ENCODE measurements at places on chromosomes 13 and 19. TPM values are rescaled to one million over a fixed set of nuclear protein-coding genes. Genes with fewer than 3 reads are reported as not detected.
A peak's percentile ranks its signal among the peaks of the same experiment; 100 is the strongest.

GRCh38 chr13:95704510-95704909 lies 27.6 kb downstream of the DNAJC3 start:
- no peaks in the 10 kb centered on the region for H3K36me3 ChIP-seq
- no peak overlapping the region for H3K4me3 ChIP-seq
- no peaks in the 10 kb centered on the region for H3K27me3 ChIP-seq
- no peak overlapping the region for H3K27ac ChIP-seq

DNA sequence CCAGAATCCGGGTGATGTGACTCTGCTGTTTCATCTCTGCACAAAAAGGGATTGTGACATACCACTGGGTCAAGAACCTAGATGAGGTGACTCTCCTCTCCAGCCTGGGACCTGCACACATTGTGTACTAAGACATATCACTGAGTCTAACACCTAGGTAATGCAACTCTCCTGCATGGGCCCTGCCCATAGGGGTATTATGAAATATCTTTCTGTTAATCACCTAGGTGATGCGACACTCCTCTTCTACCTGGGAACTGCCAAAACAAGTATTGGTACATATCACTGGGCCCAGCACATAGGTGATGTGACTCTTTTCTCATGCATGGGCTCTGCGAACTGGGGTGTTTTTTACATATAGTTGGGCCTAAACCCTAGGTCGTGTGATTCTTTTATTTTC lies 35.5 kb upstream of the ZNF254 start:
- no peak for DNase-seq
- H3K4me3 ChIP-seq, result no peak overlapping the region
- H3K4me1 ChIP-seq, result no peaks in the 10 kb centered on the region
- H3K36me3 ChIP-seq, result no peaks in the 10 kb centered on the region
- no peak overlapping the region for H3K27ac ChIP-seq

GRCh38 chr13:29210676-29211075 lies 384.8 kb downstream of the SLC7A1 start:
- no peak overlapping the region for H3K4me3 ChIP-seq
- H3K27me3 ChIP-seq, result no peaks in the 10 kb centered on the region
- H3K36me3 ChIP-seq, result no peaks in the 10 kb centered on the region
- no peak overlapping the region for H3K27ac ChIP-seq

DNA sequence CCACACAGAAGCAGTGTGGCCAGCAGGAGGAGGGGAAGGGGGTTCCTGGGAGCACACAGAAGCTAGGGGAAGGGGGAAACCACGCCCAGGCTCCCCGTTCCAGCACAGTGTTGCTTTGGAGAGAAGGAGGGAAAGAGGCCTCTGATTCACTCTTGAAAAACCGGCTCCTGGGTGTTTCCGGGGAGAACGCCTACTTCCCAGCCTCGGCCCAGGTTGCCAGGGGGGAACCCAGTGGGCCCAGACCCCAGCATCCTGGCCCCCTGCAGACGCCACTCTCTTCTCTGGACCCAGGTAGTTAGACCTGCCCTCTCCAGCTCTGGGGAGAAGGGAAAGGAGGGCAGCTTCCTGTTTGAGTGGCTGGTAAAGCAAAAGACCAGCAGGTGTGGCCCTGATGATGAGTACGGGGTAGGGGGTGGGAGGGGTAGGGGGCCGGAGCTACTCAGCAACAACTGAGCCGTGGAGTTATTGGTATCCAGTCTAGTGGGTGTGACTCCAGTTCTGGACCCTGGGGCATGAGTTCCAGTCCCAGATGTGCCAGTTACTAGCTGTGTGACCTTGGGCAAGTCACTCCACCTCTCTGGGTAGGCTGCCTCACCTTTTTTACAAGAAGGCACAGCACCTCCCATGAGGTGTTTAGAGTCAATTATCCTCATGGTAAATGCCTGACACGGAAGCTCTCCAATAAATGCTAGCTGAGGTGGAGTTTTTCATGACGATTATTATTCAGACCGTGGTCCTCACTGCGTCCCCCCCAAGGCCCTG lies 836 bp downstream of the GIPC1 start:
- H3K27ac ChIP-seq, result peak overlapping the region; percentile 91
- H3K27me3 ChIP-seq, result no peaks in the 10 kb centered on the region
- peak overlapping the region; percentile 92 for H3K4me3 ChIP-seq
- DNase-seq, result no peak
- H3K36me3 ChIP-seq, result no peaks in the 10 kb centered on the region

DNA sequence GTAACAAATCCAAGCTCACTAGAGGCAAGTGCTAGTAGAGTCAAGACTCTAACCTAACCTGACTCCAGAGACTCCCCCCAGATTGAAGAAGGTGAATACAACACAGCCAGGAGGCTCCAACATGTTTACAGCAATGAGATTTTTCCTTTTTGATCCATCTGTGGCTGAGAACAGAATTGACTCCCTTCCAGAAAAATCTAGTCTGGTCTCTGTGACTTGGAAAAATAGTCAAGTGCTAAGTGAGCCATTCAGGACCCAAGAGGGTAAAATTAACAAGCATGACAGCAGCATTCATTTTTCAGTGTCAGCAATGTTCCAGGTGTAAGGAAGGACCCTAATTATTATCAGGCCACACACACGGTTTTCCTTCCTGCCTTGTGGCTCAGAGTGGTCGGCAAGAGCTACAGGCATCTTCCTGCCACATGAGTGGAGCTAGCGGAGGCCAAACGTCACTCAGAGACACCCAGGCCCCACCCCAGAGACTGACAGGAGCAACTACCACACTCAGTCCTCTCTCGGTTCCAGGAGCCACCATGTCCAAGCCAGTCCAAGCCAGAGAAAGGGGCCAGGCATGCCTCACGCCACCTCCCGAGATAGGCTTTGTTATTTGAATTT lies 395.1 kb downstream of the FOXO1 start:
- DNase-seq, result peak; percentile 48
- H3K27me3 ChIP-seq, result no peaks in the 10 kb centered on the region
- peak overlapping the region; percentile 93 for H3K27ac ChIP-seq
- H3K4me3 ChIP-seq, result no peak overlapping the region

GRCh38 chr13:98510156-98510509 lies 66.8 kb downstream of the STK24 start:
- DNase-seq, result no peak
- no peaks in the 10 kb centered on the region for H3K36me3 ChIP-seq
- H3K4me3 ChIP-seq, result no peak overlapping the region
- no peaks in the 10 kb centered on the region for H3K27me3 ChIP-seq
- H3K27ac ChIP-seq, result peak overlapping the region; percentile 73

DNA sequence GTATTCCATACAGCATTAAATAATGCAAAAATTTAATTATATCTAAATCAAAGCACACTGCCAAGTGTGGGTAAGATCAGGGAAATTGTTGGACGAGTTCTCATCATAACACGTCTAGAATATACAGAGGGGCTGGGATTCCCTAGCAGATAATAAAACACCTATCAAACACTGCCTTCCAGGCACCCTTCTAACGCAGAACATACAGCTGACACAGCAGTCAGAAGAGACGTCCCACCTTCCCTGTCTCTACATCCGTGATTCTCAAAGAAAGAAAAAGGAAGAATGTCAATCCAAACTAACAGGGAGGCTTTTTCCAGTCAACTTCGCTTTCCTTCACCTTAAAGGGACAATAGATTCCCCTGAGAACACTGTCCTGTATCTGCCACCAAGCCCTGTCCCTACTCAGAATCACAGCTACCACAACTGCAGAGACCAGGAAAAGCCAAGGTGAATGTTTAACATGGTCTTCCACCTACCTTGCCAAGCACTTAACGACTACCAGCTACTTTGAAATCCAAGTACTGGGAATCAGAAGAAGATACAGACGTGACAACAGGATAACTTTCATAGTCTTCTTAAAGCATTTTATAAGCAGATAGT lies 38.5 kb downstream of the TBC1D4 start:
- no peaks in the 10 kb centered on the region for H3K27me3 ChIP-seq
- H3K27ac ChIP-seq, result no peak overlapping the region
- H3K4me1 ChIP-seq, result peaks cover 3% of the 10 kb centered on the region
- H3K4me3 ChIP-seq, result no peak overlapping the region
- H3K36me3 ChIP-seq, result no peaks in the 10 kb centered on the region
- no peak for DNase-seq

- H3K27me3 ChIP-seq, result no peaks in the 10 kb centered on the region
- peak overlapping the region; percentile 97 for H3K27ac ChIP-seq
- H3K4me3 ChIP-seq, result peak overlapping the region; percentile 51
- H3K4me1 ChIP-seq, result peaks cover 9% of the 10 kb centered on the region
Observed at GRCh38 chr19:41427647-41428480, 690 bp upstream of the B3GNT8 start.

- H3K27me3 ChIP-seq, result no peaks in the 10 kb centered on the region
- H3K4me3 ChIP-seq, result no peak overlapping the region
- no peaks in the 10 kb centered on the region for H3K4me1 ChIP-seq
- no peak overlapping the region for H3K27ac ChIP-seq
- H3K36me3 ChIP-seq, result no peaks in the 10 kb centered on the region
Observed at GRCh38 chr13:29509999-29510589, 85.4 kb downstream of the SLC7A1 start.

GRCh38 chr19:17544418-17544817 lies 11.0 kb upstream of the COLGALT1 start:
- no peak for DNase-seq
- no peaks in the 10 kb centered on the region for H3K4me1 ChIP-seq
- no peak overlapping the region for H3K27ac ChIP-seq
- no peak overlapping the region for H3K4me3 ChIP-seq
- no peaks in the 10 kb centered on the region for H3K36me3 ChIP-seq

DNA sequence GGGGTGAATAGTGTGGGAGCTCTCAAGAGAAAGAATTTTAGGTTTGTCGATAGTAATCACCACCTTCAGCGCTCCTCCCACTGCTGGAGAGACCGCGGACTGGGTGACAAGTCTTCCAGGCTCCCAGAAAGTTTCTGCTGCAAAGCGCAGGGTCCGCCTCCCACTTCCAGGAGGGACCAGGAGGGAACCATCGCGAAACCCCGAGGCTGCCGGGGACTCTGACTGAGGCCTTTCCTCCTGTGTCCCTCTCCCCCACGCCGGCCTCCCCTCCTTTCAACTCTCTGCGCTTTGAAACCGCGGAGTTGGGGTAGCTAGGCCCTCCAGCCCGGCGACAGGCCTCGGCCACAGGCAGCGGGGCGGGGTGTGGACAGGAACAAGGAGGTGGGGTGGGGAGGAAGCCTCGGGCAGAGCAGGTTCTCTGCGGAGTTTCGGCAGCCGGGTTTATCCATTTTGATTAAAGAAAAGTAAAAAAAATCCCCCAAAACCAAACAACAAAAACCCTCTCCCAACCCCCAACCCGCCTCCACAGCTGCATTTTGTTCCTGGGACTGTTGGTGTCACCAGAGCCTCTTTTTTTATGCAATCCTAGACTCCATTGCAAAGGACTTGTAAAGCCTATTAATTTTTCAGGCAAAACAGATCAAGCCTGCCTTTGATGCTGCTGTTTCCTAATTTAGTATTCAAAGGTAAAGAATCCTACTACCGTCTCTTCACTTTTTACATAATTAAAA lies 157.2 kb downstream of the TM9SF2 start:
- peak overlapping the region; percentile 60 for H3K4me3 ChIP-seq
- H3K27ac ChIP-seq, result peak overlapping the region; percentile 87
- H3K36me3 ChIP-seq, result no peaks in the 10 kb centered on the region
- H3K4me1 ChIP-seq, result no peaks in the 10 kb centered on the region

- H3K4me1 ChIP-seq, result peaks cover 7% of the 10 kb centered on the region
- peak; percentile 87 for DNase-seq
- no peaks in the 10 kb centered on the region for H3K27me3 ChIP-seq
- peak overlapping the region; percentile 51 for H3K27ac ChIP-seq
- H3K36me3 ChIP-seq, result no peaks in the 10 kb centered on the region
- no peak overlapping the region for H3K4me3 ChIP-seq
Observed at GRCh38 chr13:44734201-44734707, 158.1 kb upstream of the TSC22D1 start.

DNA sequence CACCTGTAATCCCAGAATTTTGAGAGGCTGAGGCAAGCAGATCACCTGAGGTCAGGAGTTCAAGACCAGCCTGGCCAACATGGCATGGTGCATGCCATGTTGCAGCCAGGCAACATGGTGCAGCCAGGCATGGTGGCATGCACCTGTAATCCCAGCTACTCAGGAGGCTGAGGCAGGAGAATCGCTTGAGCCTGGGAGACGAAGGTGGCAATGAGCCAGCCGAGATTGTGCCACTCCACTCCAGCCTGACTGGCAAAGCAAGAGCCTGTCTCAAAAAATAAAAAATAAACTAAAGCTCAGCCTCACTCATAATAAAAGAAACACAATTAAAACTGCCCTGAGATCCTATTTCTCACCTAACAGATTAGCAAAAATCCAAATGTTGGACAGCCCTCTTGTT lies 49.7 kb upstream of the MAP3K10 start:
- no peak overlapping the region for H3K4me3 ChIP-seq
- H3K27ac ChIP-seq, result no peak overlapping the region
- H3K36me3 ChIP-seq, result no peaks in the 10 kb centered on the region
- no peaks in the 10 kb centered on the region for H3K4me1 ChIP-seq
- no peaks in the 10 kb centered on the region for H3K27me3 ChIP-seq

GRCh38 chr19:40165362-40165937 lies 25.8 kb upstream of the MAP3K10 start:
- H3K27me3 ChIP-seq, result peaks cover 3% of the 10 kb centered on the region
- H3K36me3 ChIP-seq, result no peaks in the 10 kb centered on the region
- H3K4me1 ChIP-seq, result no peaks in the 10 kb centered on the region
- H3K4me3 ChIP-seq, result no peak overlapping the region

- no peak overlapping the region for H3K4me3 ChIP-seq
- no peaks in the 10 kb centered on the region for H3K4me1 ChIP-seq
- peaks cover 6% of the 10 kb centered on the region for H3K36me3 ChIP-seq
- H3K27me3 ChIP-seq, result no peaks in the 10 kb centered on the region
Observed at GRCh38 chr19:34220472-34221063, 33.8 kb upstream of the GARRE1 start.

GRCh38 chr13:42769650-42770049 lies 11.7 kb upstream of the FAM216B start:
- DNase-seq, result no peak
- no peak overlapping the region for H3K27ac ChIP-seq
- H3K36me3 ChIP-seq, result no peaks in the 10 kb centered on the region
- H3K4me1 ChIP-seq, result no peaks in the 10 kb centered on the region

DNA sequence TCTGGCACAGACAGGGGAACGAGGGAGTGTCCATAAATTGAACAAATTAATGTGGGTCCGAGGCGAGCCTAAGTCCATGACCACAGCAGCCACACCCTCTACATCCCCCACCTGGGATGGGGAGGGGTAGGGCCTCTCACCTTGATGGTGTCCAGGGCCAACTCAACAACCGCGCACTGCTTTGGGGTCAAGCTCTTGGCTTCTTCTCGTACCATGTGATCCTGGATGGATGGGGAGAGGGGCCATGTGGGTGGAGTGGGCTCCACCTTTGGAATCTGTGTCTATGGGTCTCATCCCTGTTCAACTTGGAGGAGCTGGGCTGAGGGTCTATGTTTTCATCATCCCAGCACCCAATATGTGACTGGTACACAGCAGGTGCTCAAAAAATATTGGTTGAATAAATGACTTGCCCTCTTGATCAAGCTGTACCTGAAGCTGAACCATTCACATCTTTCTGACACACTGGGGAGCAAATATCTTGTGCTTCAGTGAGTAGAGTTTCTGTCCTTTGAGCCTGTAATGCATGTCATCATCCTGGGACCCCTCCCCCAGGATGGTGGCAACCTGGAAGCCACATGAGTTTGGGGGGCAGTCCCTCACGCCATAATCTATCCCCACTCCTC lies 62.9 kb downstream of the COLGALT1 start:
- no peak for DNase-seq
- H3K4me3 ChIP-seq, result no peak overlapping the region
- H3K36me3 ChIP-seq, result no peaks in the 10 kb centered on the region
- peaks cover 6% of the 10 kb centered on the region for H3K4me1 ChIP-seq
- peaks cover 44% of the 10 kb centered on the region for H3K27me3 ChIP-seq

Gene ZNF90
- total RNA-seq, result 4.9 TPM

Gene OR2Z1
- not detected for total RNA-seq

Gene SPIB
- 0.33 TPM for total RNA-seq

Gene KIR2DL1
- not detected for total RNA-seq

Gene SLAIN1
- 3.0 TPM for total RNA-seq

Gene ZNF329
- total RNA-seq, result 20.8 TPM

Gene HSH2D
- 5.6 TPM for total RNA-seq

Gene GNA15
- total RNA-seq, result 7.8 TPM

Gene CGB3
- not detected for total RNA-seq

Gene CYP2F1
- total RNA-seq, result not detected

Gene LAIR1
- total RNA-seq, result 23.1 TPM

Gene LILRA2
- total RNA-seq, result 0.66 TPM

Gene DCT
- 0.64 TPM for total RNA-seq
